ENCODE measurements at places on chromosomes 4 and X. TPM values are rescaled to one million over a fixed set of nuclear protein-coding genes. Genes with fewer than 3 reads are reported as not detected.

The ANK2 gene
- 1.2 TPM for polyA plus RNA-seq

The LPAR4 gene
- 0.05 TPM for polyA plus RNA-seq

The ZNF630 gene
- polyA plus RNA-seq = 1.2 TPM

The PFKFB1 gene
- polyA plus RNA-seq = 2.4 TPM

The NUP62CL gene
- 4.0 TPM for polyA plus RNA-seq

The MAOB gene
- 111 TPM for polyA plus RNA-seq

The CASP3 gene
- polyA plus RNA-seq = 9.8 TPM

The CCDC120 gene
- polyA plus RNA-seq = 3.8 TPM

The KLHL34 gene
- polyA plus RNA-seq = 0.11 TPM

The SCRG1 gene
- polyA plus RNA-seq = 0.36 TPM

The CLCN5 gene
- polyA plus RNA-seq = 1.3 TPM

The FAM47E gene
- 8.4 TPM for polyA plus RNA-seq

The NSG1 gene
- 0.80 TPM for polyA plus RNA-seq

The CC2D2A gene
- polyA plus RNA-seq = 39.4 TPM

The DNASE1L1 gene
- polyA plus RNA-seq = 26.6 TPM

The MAGEA6 gene
- polyA plus RNA-seq = not detected

The GSPT2 gene
- polyA plus RNA-seq = 4.5 TPM

The CTAG2 gene
- polyA plus RNA-seq = not detected

The PNCK gene
- 1.5 TPM for polyA plus RNA-seq

The TECRL gene
- 0.45 TPM for polyA plus RNA-seq

The COL4A6 gene
- polyA plus RNA-seq = 0.14 TPM

The CXXC4 gene
- polyA plus RNA-seq = 0.18 TPM

The INTS12 gene
- 13.5 TPM for polyA plus RNA-seq

The TEC gene
- 0.62 TPM for polyA plus RNA-seq

The FRMD7 gene
- not detected for polyA plus RNA-seq

The GPM6B gene
- 2.1 TPM for polyA plus RNA-seq

The TLL1 gene
- 2.9 TPM for polyA plus RNA-seq

The SHOX gene
- polyA plus RNA-seq = not detected

The ZDHHC15 gene
- polyA plus RNA-seq = 0.36 TPM

The SPACA5 gene
- polyA plus RNA-seq = not detected

The SSX4B gene
- not detected for polyA plus RNA-seq

The ARHGEF6 gene
- polyA plus RNA-seq = 2.7 TPM

The AMOT gene
- 1.4 TPM for polyA plus RNA-seq
